ENCODE measurements at places on chromosomes 11 and 22. TPM values are rescaled to one million over a fixed set of nuclear protein-coding genes. Genes with fewer than 3 reads are reported as not detected.

TRIOBP gene
- total RNA-seq = 176 TPM

KCNA4 gene
- total RNA-seq = 0.46 TPM

KRTAP5-8 gene
- not detected for total RNA-seq

OR56A5 gene
- not detected for total RNA-seq

CRYBB2 gene
- not detected for total RNA-seq

DEUP1 gene
- total RNA-seq = not detected

PHOX2A gene
- total RNA-seq = not detected

DRD2 gene
- not detected for total RNA-seq

TRIM49D2 gene
- total RNA-seq = not detected

MOGAT2 gene
- total RNA-seq = not detected

DERL3 gene
- 0.85 TPM for total RNA-seq

ZC3H12C gene
- total RNA-seq = 9.6 TPM

TMEM121B gene
- 0.20 TPM for total RNA-seq

INSC gene
- total RNA-seq = 0.46 TPM

PARVA gene
- 71.7 TPM for total RNA-seq

CD3G gene
- not detected for total RNA-seq

DNAJB7 gene
- not detected for total RNA-seq

KRTAP5-4 gene
- total RNA-seq = not detected

All from smooth muscle cell of the pulmonary artery (primary cell).